ENCODE measurements at places on chromosomes 2 and 18.
A peak's percentile ranks its signal among the peaks of the same experiment; 100 is the strongest.

- no peak for DNase-seq
Measured at GRCh38 chr2:224085246-224085645, 46.2 kb upstream of the SERPINE2 start.

- DNase-seq: no peak
Measured at GRCh38 chr18:3135536-3135935, 84.2 kb downstream of the MYOM1 start.

GRCh38 chr2:225112362-225113126, 70.3 kb upstream of the DOCK10 start:
- DNase-seq: no peak

DNA sequence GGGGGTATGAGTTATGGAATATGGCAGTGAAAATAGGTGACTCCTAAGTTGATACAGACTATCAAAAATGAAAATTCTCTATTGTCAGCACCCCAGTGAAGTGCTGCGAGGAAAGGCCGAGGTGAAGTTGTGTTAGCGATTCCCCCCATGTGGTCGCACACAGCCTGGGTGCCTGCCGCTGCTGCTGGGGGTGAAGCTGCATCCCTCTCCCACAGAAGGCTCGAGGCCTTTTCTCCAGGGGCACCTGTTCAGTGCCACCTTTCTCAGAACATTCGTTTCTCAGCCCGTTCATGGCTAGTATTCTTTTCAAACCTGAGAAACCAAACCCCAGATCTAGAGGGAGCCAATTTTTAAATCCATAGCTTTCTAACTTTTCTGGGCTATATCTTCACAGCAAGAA, 23.8 kb downstream of the HK2 start:
- no peak for DNase-seq

- no peak for DNase-seq
Measured at GRCh38 chr18:47754311-47755101, 176.0 kb downstream of the SMAD2 start.

DNA sequence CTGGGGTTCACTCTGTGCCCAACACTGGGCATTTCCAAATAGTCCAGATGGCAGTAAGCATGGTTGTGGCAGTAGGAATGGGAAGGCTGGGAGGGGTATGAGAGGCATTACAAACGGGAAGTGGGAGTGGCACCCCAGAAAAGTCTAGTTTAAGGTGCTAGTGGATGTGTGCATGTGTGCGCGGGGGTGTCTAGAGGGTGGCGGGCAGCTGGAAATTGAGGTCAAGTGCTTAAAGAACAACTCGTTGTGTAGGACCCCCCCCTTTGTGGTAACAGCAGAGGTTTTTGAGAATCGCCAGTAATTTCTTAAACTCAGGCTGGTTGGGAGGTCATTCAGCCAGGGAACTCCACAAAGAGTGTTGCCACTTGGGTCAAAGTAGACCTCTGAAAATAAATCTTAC, 69.9 kb downstream of the RHBDD1 start:
- DNase-seq: no peak

DNA sequence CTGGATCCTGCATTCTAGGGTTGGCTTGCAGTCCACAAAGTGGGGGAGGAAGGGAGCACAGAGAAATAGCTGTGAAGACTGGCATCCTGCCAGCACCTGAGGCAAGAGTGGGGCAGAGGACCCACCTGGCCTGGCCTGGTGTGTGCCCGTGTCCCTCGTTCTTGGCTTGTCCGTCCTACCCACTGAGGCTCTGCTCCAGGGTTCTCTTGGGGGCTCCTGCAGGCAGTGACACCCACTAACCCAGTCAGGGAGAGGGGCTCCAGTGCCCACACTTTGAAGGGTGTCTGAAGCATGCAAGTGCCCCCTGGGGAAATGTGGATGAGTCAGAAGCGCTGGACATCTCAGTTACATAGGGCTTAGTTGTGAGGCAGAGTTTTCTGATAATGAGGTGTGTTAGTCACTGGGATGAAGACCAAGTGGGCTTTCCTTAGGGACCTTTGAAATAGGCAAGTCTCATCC, 79.4 kb downstream of the SLC4A3 start:
- DNase-seq: no peak

DNA sequence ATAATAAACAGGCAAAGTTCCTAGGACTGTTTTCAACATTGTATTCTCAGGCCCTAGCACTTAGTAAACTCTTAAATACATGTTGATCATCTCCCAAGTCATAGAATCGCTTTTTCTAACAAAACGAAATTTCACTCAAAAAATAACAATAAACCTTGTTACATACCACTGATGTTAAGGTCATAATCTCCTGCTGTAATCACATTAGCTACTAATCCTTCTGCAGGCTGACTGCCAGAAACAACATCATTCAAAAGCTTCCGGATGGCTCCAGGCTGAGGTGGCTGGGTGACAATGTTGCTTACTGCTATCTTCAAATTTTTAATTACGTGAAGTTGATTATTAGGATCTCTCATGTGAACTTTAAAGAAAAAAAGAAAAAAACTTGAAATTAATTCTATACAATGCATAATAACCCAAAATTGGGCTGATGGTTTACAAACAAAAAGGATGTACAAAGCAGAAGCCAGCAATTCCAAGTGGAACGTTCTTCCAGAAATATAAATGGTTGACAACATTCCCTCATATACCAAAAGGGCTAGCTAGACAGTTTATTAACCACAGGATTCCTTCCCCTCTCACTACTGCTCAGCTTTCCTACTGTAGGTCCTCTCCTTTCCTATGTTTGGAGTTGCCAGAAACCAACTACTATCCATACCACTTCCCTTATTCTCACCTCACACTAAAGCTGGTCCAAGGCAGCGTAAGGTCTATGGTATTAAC, 11.6 kb downstream of the TRAPPC8 start:
- DNase-seq: no peak

- no peak for DNase-seq
Measured at GRCh38 chr2:96386470-96386869, 50.9 kb downstream of the NCAPH start.

DNA sequence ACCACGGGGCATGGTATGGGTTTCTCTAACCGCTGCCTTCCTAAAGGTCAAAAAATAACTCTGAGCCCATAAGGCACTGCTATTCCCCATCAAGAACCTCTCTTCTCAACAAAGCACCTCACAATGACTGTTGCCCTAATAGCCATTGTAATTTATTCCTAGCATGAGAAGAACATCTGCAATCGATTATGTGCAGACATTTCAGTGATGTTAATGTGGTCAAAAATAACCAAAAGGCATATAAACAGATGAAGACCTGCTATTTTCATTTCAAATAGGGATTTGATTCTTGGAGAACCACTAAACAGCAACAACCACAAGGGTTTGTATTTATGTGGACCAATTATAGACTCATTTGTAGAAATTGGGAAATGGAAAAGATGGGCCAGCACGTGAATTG, 356.6 kb downstream of the FBXO15 start:
- DNase-seq: no peak

GRCh38 chr18:8349608-8350323, 259.5 kb upstream of the RAB12 start:
- no peak for DNase-seq

GRCh38 chr2:103249462-103249861, 487.6 kb downstream of the TMEM182 start:
- DNase-seq: no peak

DNA sequence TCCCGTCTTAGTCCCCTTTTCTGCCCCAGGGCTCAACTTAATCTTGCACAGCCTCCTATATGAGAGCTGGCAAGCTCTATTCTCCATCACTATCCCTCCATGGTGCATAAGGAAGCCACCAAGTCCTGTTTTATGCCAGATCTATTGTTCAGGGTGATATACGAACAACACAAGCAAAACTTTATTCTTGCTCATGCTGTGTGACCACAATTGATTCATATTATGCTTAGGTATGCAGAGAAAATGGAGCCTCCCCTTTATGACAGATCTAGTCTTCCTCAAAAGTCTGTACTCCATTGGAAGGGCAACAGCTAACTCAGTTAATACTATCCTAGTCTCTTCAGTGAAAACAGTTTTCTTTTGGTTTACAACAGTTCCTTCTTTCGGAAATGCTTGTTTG, 94.0 kb upstream of the STON1 start:
- DNase-seq: no peak

DNA sequence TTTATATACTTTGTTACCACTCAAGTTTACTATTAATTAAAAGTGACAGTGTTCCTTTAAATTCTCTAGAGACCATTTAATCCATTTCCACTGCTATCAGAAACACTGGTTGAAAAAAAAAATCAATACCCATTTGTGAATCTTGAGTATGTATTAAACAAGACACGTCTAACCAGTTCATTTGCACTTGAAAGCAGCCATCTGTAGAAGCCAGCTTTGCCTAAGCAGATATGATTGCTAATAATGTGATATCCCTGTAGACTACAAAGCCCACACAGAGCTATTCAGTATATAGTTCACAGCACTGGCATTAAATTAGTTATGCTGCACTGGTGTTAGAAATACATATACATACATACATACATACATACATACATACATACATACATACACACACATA, 111.8 kb upstream of the SP3 start:
- no peak for DNase-seq

- no peak for DNase-seq
Measured at GRCh38 chr2:145691659-145692058, 1171.7 kb upstream of the ZEB2 start.

DNA sequence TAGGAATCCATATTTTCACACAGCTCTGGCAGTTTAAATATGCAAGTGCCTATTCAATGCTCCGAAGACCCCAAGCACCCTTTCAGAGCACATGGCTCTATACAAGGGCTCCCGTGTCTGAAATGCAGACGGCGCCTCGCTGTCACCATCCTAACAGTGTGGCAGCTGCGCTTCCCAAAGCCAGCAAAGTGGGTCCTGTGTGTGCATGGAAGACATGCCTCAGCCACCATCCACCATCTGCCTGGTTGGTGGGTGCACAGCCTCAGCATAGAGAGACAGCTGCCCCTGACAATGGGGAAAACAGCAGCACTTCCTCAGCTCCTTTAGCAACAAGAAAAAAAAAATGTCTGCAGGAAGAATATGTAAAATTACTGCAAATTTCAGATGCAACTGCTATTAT, 218.1 kb downstream of the SP3 start:
- no peak for DNase-seq

DNA sequence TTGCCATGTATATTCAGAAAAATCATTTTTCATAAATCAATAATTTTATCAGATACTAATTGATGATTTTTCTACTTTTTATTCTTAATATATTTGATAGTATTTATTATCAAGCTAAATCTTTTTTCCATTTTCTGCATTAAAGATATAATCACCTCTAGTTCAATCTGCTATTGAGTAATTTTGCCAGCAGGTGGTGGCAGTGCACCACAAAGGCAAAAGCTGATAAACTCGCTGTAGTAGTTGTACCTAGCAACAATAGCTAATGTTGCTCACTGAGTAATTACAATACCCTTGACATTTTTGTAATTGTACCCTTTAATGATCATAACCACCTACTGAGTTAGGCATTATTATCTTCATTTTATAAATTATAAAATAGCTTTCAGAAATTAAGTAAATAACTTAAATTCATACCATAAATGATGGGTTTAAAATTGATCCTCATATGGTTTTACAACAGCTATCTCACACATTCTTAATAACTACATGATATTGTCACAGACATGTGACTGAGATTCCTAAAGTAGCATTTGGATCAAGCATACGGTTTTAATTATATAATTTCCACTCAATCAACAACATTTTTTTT, 52.0 kb upstream of the CALCRL start:
- peak; percentile 5 for DNase-seq

DNA sequence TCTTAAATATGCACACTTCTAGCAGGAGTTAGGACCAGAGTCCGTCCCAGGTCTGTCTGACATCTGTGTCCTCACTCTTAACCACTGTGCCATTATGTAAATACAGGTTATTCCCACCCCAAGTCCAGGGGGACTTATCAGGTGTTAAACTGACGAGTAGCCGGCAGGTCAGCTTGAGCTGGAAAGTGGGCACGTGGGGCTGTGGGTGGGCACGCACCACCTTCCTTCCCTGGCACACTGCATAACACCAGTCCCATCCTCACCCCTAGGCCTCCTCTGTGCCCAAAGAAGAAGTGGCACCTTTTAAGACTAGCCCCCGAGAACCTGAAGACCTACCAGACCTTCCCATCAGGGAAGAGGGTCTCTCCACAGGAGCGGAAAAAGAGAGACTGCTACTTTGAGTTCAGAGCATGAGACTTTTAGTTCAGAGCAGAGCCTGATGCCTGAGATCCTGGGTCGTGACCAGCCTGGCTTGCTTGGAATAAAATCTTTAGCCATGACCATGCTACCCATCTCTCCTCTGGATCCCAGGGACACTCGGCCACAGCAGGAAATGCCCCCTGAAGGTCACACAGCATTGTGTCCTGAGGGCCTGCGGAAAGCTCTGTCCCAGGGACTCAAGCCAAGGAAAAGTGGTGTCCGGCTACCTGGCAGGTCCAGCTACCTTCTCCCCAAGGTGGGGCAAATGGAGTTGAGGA, 62.0 kb downstream of the CIB4 start:
- DNase-seq: no peak

GRCh38 chr2:113068706-113069485, 1.1 kb downstream of the IL1F10 start:
- DNase-seq: no peak

DNA sequence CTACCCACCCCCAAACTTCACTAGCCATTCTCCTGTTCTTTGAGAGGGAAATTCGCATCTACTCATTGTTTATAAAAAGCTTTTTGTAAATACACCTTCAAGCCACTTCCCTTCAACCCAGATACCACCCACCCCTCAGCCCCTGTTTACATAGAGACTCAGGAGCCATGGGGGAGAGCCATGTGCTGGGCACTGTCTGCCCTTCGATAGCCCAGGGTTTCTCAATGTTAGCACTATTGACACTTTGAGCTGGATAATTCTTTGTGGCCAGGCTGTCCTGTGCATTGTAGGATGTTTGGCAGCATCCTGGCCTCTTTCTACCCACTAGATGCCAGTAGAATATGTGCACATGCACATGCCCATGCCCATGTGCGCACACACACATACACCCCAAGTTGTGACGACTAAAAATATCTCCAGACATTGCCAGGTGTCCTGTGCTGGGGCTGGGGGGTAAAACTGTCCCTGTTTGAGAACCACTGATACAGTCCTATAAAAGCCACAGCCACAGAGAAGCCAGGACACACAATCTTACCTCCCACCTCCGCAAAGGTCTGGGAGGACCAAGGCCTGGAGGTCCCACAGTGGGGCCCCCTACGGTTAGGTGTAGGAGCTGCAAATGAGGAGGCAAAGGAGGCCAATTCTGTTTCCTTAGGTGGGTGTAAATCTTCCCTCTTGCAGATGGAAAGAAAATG, 44.5 kb upstream of the ASPRV1 start:
- no peak for DNase-seq

GRCh38 chr2:214104219-214104618, 306.6 kb upstream of the VWC2L start:
- DNase-seq: no peak

- DNase-seq: no peak
Measured at GRCh38 chr2:57141269-57141668, 905.3 kb upstream of the VRK2 start.

GRCh38 chr2:237171881-237172280, 86.2 kb downstream of the COPS8 start:
- no peak for DNase-seq

Measured in stimulated activated CD4-positive, alpha-beta T cell treated with anti-CD3 and anti-CD28 coated beads, Interleukin-1b, Interleukin-23, amount 100 ng/mL, for 4 hours (primary cell).